ENCODE measurements at places on chromosomes 5 and 9. TPM values are rescaled to one million over a fixed set of nuclear protein-coding genes. Genes with fewer than 3 reads are reported as not detected.

- no peak for DNase-seq
These were observed 31.1 kb downstream of the C5orf22 start for GRCh38 chr5:31563216-31563615.

- DNase-seq: peak; percentile 58
These were observed 193.7 kb downstream of the CYLC2 start for GRCh38 chr9:103188781-103189350.

- no peak for DNase-seq
These were observed 37.3 kb downstream of the MACIR start for GRCh38 chr5:103295871-103296270.

DNA sequence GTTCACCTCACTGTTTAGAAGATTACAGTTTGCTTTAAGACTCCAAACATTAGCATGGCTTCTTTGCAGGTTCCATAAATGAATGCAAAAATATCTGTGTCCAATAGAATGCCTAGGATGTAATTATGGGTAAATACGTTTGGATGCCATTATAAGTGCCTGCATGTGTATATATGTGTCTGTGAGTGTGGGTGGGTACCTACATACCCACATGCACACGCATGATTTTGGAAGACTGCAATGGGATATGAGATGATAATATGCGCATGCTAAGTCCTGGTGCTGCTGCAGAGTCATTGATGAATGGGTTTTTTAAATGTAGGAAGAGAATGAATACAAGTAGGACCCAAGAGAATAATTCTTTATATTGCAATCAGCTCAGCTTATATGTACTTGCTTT lies 406.4 kb downstream of the ZSWIM6 start:
- no peak for DNase-seq

- no peak for DNase-seq
These were observed 378.5 kb upstream of the IRX1 start for GRCh38 chr5:3217114-3217513.

DNA sequence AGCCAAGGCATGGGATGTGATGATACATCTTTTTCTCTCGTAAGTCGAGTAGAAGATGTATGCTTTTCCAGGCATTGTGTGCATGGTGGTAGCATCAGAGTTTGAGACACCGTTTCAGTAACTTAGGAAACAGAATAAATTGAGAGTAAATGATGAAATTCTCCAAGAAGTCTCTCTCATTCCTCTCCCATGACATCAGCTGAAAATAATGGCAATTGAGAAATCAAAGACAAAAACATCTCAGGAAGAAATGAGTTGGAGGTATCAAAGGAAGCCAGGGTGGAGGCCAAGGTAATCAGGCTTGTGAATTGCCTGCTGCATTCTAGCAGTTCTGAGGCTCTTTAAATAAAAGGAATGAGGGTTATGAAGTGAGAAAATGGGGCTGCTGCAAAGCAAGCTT lies 53.9 kb downstream of the SGCD start:
- DNase-seq: peak; percentile 11

- no peak for DNase-seq
These were observed 429.3 kb downstream of the GADD45G start for GRCh38 chr9:90034071-90034470.

DNA sequence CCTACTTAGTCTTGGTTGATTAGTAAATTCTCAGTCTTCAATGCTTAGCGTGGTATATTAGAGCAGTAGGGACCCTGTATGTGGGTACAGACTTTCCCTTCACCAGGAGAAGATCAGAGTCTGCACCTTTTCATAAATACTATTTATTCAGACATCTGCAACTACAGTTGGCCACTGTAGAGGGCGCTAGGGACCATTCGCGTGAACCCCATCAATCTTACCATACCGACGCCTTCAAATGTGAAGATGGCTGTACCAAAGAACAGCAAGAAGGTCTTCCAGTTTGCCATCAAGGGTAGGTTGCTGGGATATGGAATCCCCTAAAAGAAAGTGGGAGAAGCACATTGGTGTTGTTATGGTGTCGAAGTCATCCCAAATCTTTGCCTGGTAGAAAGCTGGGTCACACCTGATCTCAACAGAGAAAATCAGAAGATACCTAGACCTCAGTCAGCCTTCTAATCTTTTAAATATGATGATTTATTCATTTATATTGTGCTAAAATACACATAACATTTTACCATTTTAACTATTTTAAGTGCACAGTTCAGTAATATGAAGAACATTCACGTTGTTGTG lies 19.1 kb downstream of the SLC36A3 start:
- no peak for DNase-seq

GRCh38 chr9:37328556-37329227 lies 93.8 kb upstream of the GRHPR start:
- DNase-seq: no peak

DNA sequence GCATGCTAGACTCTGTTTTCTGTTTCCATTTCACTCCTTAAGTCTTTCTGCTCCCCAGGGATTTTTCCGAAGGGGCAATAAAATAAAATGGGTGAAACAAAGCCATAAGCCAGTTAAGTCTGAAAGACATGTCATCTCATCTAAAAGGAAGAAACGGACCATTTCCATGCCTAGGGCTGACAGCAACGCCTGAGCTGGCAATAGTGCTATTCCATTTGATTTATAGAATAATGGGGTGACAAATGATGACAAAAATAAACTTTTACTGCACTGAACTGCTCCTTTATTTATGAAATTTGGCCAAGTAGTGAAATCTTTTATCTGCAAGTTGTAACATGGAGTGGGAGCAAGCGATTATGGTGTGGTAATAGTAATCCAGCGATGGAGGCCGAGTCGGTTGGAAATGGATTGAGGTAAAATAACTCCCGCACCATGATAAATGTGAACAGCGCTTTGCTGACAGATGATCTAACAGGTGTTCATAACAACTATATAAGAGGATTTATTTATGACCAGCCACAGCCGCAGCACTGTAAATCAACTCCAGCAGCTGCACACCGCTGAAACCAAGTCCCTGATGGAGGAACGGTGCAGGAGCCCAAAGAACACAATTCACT lies 219.8 kb upstream of the TBCA start:
- no peak for DNase-seq

DNA sequence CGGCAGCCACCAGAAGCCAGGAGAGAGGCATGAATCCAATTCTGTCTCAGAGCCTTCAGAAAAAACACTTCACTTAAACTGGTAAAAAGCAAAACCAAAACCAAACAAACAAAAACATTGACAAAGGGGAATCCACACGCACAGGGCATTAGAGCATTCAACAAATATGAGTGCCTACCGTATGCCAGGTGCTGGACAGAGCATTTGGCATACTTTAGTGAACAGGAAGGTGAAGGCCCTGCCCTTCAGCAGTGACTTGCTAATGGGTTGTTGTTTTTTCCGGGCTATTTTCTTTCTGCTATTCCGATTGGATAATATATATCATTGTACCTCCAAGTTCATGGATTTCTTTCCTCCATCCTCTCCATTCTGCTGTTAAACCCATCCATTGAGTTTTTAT lies 71.7 kb upstream of the RUFY1 start:
- no peak for DNase-seq

- no peak for DNase-seq
These were observed 25.4 kb upstream of the NKD2 start for GRCh38 chr5:983238-983524.

DNA sequence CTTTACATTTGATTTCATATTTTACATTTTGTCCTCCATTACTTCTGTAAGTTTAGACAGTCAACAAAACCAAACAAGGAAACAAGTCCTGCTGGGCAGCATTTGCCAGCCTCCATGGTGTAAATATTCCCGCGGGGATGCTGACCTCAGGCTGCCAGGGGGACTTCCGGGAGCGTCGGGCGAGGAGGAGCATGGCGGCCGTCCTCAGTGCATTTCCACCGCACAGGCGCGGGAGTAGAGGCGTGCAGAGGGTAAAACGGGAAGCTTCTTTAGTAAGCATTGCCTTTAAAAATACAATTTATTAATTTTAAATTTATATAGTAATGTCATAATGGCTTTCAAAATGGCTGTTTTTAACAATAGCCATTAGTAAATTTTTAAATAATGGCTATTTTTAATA lies 385.3 kb upstream of the IRX4 start:
- DNase-seq: no peak

GRCh38 chr9:113361304-113362018 lies 12.1 kb downstream of the BSPRY start:
- DNase-seq: no peak

DNA sequence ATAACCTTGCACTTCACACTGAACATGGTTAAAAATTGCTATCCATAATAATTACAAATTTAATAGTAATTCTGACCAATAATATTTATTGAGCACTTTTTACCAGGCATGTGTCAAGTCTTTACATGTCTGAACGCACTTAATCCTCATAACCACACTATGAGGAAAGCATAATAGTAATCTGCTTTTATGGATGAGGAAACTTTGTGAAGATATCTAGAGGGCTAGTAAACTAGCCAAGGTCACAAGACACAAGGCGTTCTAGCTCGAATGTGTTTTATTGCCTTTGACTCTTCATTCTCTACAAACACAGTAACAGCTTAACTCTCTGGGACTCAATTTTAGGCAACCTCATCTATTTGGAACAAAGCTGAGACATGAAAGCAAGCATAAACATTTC lies 205.1 kb downstream of the ARHGEF28 start:
- DNase-seq: no peak

DNA sequence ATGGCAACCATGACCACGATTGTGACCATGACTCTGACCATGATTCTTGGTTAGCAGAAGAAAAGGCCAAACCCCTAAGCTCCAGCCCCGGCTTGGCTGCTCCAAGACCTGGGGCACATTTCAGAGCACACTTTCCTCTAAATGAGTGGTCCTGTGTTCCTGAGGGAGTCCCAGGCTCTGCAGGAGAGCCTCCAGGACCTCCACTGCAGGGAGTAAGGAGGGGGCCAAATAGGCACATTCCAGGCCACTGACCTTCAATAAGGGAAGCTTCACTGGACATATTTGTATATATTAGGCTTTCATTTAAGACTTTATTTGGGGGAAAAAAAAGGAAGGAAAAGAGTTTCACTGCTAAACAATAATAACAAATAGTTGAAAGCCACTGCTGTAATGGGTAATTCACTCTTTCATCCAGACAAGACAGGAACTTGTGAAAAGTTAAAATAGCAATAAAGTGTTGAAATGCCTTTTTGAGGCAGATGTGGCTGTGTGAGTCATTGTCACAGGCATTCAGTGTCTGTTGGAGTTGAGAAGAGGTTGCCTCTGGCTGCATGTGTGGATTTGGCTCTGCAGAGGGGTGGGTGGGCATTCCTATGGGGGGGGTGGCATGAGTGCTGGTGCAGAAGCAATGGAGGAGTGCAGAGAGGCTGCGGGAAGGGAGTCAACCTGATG lies 63.9 kb upstream of the TGFBR1 start:
- peak; percentile 77 for DNase-seq

DNA sequence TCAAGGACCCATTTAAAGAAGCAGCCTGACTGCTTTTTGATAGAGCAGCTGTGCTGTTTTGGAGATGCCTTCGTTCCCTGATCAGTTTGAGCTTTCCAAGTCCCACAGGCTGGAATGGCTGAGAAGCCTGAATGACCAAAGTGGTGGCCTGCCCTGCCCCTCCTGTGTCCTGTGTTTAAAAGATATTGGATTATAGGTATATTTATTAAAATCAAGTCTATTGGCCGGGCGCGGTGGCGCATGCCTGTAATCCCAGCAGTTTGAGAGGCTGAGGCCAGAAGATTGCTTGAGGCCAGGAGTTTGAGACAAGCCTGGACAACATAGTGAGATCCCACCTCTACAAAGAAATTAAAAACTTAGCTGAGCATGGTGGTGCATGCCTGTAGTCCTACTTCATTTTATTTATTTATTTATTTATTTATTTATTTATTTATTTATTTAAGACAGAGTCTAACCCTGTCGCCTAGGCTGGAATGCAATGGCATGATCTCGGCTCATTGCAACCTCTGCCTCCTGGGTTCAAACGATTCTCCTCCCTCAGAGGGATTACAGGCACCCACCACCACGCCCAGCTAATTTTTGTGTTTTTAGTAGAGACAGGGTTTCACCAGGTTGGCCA lies 87.7 kb downstream of the CACNA1B start:
- no peak for DNase-seq

GRCh38 chr5:125277494-125278154 lies 531.2 kb upstream of the ZNF608 start:
- DNase-seq: no peak

DNA sequence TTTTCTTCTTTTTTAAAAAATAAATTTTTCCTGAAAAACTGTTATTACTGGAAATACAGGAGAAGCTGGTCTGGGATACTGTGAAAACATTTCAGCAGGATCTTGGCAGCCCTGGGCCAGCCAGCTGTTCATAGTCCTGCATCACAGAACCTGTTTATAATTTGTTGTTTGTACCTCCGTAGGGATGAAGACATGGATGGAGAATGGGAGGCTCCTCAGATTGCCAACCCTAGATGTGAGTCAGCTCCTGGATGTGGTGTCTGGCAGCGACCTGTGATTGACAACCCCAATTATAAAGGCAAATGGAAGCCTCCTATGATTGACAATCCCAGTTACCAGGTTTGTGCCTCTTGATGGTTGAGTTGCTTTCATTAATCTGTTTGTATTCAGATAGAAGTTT lies 12.4 kb upstream of the MAML1 start:
- no peak for DNase-seq

KIF20A gene
- 16.3 TPM for total RNA-seq

C7 gene
- 48.0 TPM for total RNA-seq

EIF4E1B gene
- not detected for total RNA-seq

LCN10 gene
- not detected for total RNA-seq

SLC45A2 gene
- total RNA-seq: 0.39 TPM

GABRA1 gene
- total RNA-seq: not detected

Measured in skin of body (tissue), 3 donors.